ENCODE measurements at places on chromosomes 4 and X. TPM values are rescaled to one million over a fixed set of nuclear protein-coding genes. Genes with fewer than 3 reads are reported as not detected.

DNA sequence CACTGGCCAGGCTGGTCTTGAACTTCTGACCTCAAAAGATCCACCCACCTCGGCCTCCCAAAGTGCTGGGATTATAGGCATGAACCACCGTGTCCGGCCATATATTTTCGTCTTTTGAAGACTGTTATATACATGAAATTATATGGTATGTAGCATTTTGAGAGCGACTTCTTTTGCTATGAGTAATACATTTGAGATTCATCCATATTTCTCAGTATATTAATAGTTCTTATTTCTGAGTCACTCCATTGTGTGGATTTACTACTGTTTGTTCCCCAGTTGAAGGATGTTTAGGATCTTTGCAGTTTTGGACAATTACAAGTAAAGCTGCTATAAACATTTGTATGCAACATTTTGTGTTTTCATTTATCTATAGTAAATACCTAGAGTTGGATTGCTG, 34.9 kb downstream of the GNL3L start:
- no peak for DNase-seq

The CFI gene
- total RNA-seq = 11.8 TPM

DNA sequence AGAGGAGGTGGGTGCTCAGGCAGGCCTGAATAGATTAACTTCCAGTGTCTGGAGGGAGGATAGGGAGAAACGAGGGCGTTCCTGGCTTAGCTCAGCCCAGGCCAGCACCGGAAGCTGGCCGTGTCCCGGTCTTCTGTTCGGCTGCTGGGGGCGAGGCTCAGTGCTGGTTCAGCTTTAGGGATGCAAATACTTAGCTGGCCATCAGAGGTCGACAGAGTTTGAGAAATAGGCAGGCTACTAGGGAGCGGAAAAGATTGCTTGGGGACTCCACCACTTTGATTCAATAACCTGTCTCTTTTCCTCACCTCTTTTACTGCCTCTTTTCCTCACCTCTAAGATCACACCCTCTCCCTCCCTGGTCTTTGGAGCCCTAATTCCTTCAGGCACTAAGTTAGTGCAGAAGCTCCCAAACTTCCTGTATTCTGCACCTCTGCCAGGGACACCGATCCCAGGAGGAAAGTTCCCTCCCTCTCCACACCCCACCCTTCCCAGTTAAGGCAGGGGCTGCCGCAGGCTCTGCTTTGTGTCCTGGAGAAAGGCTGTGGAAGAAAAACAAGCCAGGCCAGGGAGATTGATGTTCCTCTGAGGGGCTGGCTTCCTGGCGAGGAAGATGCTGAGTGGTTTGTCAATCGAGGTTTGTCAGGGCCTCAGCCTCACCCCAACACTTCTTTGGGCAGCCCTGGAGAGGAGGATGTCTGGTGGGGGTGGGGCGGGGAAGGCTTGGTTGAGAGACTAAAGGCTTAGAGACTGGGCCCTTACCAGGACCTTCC, 6.0 kb upstream of the EFNB1 start:
- peak; percentile 41 for DNase-seq

GRCh38 chrX:21806691-21807090, 32.7 kb upstream of the MBTPS2 start:
- no peak for DNase-seq

DNA sequence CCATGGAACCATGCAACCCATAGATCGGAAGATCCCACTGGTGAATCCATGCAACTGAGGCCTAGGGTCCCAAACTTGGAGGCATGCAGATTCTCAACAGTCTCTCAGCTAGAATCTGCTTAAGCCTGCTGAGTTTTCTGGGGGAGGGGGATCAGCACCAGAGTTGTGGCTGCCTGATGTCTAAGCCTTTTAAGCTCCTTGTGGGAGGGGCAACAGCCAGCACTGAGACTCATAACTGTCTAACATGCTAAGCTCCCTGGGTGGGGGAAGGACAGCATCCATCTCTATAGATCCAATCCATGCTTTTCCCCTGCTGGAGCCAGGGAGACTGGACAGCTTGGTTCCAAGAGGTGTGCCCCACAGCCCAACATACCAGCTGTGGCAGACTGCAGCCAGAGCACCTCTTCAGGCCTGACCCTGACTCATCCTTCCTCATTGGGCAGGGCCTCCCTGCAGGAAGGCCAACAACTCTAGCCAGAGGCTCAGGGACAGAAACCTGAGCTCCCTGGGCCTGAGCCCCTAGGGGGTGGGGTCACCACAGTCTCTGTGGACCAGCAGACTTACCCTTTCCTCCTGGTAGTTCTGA, 300.1 kb upstream of the SLC7A11 start:
- DNase-seq = no peak

DNA sequence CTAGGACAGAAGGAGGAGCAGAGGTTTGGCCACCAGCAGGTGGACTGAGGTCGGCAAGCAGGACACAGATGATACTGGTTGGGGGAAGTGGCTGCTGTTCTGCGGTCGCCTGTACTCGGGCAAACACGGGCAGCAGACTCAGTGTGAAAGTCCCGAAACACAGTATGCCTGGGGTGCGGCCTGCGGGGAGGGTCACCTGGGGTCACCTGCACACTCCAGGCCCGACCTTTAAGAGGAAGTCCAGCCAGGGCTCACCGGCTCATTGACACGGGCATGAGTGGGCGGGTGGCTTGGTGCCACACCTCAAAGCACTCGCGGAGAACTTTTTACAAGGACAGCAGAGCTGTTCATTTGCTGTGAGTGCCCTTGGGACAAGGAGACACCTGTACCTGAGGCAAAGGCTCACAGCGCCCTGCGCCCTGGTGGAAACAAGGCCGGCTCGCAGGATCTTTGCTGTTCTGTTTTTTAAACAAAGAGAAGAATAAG, 71.5 kb upstream of the MXD4 start:
- peak; percentile 84 for DNase-seq

GRCh38 chr4:155608225-155608885, 58.3 kb upstream of the GUCY1A1 start:
- no peak for DNase-seq

- no peak for DNase-seq
Observed at GRCh38 chr4:146165221-146165620, 10.3 kb upstream of the LSM6 start.

- no peak for DNase-seq
Observed at GRCh38 chr4:152594978-152595925, 59.4 kb upstream of the FBXW7 start.

- no peak for DNase-seq
Observed at GRCh38 chr4:8912089-8912455, 40.4 kb upstream of the HMX1 start.

DNA sequence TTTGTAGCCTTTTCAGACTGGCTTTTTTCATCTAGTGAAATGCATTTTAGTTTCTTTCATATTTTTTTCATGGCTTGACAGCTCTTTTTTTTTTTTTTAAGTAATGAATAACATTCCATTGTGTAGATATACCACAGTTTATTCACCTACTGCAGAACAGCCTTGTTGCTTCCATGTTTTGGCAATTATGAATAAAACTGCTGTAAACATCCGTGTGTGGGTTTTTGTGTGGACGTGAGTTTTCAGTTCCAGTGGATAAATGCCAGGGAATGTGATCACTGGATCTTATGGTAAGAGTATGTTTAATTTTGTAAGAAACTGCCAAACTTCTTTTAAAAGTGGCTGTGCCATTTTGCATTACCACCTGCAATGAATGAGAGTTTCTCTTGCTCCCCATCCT, 160.8 kb downstream of the SOWAHB start:
- no peak for DNase-seq

DNA sequence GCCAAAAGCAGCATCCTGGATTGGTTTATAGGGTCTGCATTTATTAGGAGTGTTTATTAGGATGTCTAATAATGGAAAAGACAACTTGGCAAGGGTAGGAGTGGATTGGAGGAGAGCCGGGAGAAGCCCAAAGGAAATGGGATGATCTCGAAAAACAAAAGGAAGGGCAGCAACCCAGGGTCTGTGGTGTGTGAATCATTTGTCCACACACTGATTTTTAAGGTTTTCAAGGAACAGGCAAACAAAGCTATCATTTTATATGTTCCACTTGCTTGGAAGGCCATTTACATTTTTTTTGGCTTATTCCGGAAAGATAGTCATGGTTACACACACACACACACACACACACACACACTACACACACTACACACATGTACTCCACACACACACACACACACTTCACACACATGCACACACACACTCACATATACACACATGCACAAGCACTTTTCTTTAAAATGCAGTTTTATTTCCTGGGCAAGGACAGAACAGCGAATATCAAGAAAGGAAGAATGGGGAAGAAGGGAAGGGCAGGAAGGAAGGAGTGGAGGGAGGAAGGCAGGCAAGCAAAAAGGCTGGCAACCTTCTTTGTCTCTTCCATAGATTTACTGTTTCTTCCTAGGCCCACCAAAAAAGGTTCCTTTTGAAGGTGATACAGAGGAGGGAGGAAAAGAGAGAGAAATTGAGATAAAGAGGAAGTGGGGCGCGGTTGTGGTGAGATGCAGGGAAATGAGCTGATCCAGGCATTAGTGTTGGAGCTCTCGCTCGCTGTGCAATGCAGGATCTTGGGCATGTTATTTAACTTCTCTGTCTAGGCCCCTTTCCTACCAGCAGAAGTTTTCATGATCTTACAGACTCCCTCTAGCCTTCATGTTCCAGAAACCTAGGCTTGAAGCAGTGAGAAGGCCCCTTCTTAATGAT, 88.6 kb upstream of the MAML3 start:
- DNase-seq = no peak

The UGT2B15 gene
- 61.8 TPM for total RNA-seq

- no peak for DNase-seq
Observed at GRCh38 chr4:54100595-54101189, 729 bp downstream of the GSX2 start.

DNA sequence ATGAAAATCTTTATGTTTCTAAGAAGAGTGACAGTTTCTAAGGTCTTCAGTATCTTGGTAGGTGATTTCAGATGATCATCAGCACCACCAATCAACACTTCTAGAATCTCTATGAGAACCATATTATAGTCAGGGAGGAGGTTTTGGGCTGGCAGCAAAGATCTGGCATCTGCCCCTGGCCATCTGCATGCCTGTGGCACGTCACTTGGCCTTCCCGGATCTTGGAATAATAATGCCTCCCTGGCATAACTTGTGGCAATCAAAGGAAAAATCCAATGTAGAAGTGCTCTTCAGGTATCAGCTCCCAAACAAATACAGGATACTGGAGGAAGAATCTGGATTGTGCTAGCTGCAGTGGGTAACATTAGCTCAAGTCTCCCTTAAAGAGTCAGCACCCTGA, 57.3 kb downstream of the RASL11B start:
- no peak for DNase-seq

The IQCM gene
- total RNA-seq = 16.8 TPM

DNA sequence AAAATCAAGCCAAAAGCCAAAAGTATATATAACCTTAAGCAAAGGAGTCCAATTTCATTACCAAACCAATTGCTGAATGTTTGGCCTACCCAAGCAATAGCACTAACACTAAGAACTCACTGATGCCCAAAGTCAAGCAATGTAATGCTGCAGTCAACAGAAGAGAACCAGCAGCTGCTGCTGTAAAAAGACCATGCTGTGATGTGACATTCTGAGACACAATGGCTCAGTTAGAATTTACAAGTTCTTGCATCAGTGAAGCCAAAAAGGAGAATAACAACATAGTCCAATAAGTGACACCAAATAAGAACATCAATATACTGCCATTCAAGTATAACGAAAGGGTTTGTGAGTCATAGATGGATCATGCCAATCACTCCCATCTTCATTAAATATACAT, 514.0 kb upstream of the DIAPH2 start:
- DNase-seq = no peak

The TFE3 gene
- total RNA-seq = 28.1 TPM

The AMTN gene
- not detected for total RNA-seq

DNA sequence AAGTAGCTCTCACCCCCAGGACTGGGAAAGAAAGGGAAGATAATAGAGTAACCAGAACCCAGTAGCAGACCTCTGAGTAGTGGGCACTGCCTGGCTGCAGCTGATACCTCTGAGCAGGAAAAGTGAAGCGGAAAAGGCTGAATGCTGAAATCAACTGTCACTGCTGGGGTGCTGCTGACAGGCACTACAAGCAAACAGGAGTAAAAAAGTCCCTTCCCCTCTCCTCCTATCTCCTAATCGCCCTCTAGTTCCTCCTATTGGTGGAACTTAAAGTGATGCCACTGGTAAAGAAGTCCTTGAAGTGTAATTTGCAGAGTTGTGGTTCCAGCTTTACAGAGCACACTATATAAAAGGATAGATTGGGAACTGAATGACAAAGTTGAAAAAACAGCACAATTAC, 32.8 kb upstream of the GLRB start:
- no peak for DNase-seq

The SOD3 gene
- total RNA-seq = 25.6 TPM

GRCh38 chr4:177451108-177451500, 8.9 kb upstream of the AGA start:
- no peak for DNase-seq

- no peak for DNase-seq
Observed at GRCh38 chrX:24229400-24229879, 79.9 kb downstream of the ZFX start.

DNA sequence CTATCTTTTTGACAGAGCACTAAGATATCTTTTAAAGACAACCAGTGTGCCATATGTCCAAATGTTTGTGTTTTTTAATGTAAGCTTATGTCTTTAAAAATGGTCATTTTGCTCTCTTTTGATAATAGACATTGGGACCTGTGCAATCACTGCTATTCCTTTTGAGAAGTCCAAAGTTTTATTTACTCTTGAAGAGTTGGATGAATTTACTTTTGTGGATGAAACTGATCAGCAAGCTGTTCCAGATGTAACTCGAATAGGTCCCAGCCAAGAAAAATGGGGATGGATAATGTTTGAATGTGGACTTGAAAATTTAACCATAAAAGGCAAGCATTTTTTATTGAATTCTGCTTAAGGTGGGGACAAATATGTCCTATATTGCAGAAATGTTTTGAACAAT, 97.2 kb downstream of the BLTP1 start:
- DNase-seq = no peak

GRCh38 chr4:174357321-174357720, 73.6 kb downstream of the CEP44 start:
- DNase-seq = no peak

DNA sequence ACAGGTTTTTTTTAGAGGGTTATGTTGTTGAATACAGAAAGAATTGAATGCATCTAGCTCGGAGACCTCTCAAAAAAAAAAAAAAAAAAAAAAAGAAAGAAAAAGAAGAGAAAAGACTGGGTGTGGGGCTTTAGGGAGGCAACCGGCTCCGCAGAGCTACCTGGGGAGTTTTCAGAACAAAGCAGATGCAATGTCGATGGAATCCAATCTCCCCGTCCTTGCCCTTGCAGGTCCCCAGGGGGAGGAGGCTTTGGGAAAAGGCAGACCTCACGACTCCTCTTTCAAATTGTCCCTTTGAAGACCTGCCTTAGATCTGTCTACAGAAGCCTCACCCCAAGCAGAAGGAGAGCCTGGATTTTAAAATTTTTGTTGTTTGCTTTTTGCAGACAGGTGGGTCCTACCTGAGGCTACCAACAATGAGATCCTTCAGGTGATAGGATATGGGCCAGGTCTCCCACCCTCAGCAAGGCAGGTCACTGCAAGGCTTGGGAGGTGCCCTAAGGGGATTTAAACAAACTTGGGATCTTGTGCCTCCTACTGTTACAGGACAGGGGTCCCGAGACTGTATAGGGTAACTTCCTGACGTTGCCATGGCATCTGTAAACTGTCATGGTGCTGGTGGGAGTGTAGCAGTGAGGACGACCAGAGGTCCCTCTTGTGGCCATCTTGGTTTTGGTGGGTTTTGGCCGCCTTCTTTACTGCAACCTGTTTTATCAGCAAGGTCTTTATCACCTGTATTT, 75.2 kb upstream of the PRKX start:
- no peak for DNase-seq
